ENCODE measurements at places on chromosomes 12 and 14.

GRCh38 chr14:74302634-74303569 is at the start of gene ABCD4:
Gene ABCD4 (minus strand): TSS chr14:74302934. CDS start chr14:74302912, 22 bp downstream.
- no peaks in the 10 kb centered on the region for H3K27me3 ChIP-seq
- no peaks in the 10 kb centered on the region for H3K4me1 ChIP-seq
- peak within 1 kb of the TSS; percentile 89 for H3K27ac ChIP-seq

DNA sequence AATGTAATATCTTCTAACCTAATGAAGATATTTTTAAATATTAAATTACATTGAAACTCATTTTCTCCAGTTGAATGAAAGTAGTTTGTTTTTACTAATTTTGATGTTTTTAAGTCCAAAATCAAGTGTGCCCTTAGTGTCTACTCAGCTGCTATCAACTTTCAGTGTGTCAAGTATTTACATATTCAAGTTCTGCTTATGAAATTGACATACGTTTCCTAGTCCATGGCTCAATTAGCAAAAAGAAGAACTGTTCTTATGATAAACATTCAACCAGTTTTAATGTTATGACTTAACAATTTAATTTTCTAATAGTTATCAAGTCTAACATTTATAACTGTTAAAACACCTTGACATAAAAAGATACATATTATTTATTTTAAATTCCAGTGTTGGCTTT is 137.1 kb downstream of the DUSP6 start:
- H3K4me3 ChIP-seq: no peak overlapping the region
- no peaks in the 10 kb centered on the region for H3K36me3 ChIP-seq
- no peak overlapping the region for H3K27ac ChIP-seq
- no peaks in the 10 kb centered on the region for H3K27me3 ChIP-seq

GRCh38 chr12:112503512-112503911 is 84.8 kb downstream of the PTPN11 start:
- no peak overlapping the region for H3K27ac ChIP-seq
- no peak overlapping the region for H3K4me3 ChIP-seq
- H3K4me1 ChIP-seq: no peaks in the 10 kb centered on the region

DNA sequence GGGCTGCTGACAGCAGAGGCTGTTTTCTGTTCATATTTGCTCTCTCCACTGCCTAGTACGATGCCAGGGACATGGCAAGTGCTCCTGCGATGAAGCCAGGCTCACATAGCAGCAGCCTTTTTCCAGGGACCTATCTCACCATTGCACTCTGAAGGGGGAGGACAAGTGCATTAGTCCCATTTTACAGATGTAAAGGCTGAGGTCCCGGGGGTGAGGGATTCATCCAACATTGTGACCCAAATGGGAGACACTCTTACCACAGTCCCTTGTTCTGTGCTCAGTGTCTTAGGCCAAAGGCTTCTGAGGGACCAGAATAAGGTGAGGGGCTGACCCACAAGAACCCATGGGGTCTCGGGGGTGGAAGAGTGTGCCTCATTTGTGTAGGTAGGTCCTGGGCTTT is 21.6 kb upstream of the ESRRB start:
- no peak overlapping the region for H3K27ac ChIP-seq
- H3K4me1 ChIP-seq: peaks cover 7% of the 10 kb centered on the region
- DNase-seq: no peak
- no peaks in the 10 kb centered on the region for H3K27me3 ChIP-seq
- no peak overlapping the region for H3K4me3 ChIP-seq

- no peaks in the 10 kb centered on the region for H3K36me3 ChIP-seq
- DNase-seq: no peak
- no peak overlapping the region for H3K4me3 ChIP-seq
Observed at GRCh38 chr12:116273813-116274550, 3.5 kb downstream of the MED13L start.
